Femur (tissue), 1 donor: ENCODE measurements at places on chromosomes 13 and 19.
A peak's percentile ranks its signal among the peaks of the same experiment; 100 is the strongest.

GRCh38 chr13:27006519-27007161, 165.0 kb downstream of the USP12 start:
- DNase-seq: peak; percentile 39

DNA sequence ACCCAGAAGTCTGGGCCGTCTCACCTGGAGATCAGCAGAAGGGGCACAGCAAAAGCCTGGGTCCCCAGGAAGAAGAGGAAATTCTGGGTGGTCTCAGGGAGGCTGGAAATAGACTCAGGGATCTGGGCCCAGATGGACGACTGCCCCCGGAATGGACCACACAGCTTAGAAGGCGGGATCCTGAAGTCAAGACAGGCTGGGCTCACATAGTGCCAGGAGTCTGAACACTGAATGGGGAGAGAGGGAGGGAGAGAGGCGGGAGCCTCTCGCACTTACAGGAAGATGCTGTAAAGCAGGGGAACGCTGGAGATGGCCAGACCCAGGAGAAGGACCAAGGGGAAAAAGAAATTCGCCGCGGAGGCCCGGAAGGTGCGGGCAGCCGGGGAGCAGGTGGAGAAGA, 1.3 kb upstream of the LENG1 start:
- no peak for DNase-seq

DNA sequence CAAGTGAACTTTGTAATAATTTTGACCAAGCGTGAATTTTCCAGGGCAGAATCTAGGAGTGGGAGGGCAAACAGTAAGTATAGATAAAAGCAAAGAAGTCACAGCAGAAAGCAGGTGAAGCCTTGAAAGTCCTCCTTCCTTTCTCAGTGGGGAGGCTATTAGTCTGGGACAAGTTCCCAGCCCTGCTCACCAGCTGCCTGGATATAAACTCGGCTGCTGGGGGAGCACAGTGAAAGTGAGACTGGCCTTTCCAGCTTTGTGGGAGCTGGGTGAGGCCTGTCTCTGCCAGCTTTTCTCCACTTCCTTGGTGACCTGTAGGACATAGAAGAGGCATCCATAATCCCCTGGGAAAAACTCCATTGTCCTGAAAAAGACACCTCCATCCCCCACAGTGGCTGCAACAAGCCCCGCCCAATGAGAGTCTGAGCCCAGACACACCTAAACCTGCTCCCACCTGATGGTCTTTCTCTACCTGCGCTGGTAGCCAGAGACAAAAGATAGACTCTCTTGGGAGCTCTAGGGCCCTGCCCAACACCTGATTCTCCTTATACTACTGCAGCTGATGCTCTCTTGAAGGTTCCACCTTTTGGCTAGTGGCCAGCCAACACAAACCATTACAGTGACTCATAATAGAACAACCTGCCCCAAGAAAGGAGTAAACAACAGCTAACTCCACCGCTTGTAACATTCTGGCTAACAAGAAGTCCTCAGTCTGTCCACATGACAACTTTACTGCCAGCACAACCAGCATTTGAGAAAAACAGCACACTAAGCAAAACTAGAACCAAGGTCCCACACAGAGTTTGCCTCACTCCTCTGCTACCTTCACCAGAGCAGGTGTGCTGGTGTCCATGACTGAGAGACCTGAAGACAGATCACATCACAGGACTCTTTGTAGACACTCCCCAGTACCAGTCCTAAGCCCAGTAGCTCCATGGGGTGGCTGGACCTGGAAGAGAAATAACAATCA, 252.2 kb upstream of the SLITRK6 start:
- DNase-seq: no peak

GRCh38 chr13:33401238-33401637, 115.7 kb upstream of the STARD13 start:
- DNase-seq: peak; percentile 30

DNA sequence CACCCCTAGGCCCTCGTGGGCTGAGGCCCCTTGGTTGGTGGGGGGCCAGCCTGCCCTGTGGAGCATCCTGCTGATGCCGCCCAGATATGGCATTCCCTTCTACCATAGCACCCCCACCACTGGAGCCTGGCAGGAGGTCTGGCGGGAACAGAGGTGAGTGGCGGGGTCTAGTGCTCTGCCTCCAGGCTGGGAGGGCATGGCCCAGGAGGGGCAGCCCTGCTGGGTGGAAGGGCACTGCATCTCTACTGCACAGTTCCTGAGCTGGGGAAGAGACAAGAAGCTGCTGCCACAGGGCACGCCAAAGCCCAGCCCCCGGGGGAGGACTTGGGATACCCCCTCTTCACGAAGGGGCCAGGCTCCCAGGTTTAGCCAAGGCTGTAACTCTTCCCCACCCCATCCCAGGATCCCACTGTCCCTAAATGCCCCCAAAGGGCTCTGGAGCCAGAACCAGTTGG, 2.4 kb upstream of the KMT2B start:
- no peak for DNase-seq

DNA sequence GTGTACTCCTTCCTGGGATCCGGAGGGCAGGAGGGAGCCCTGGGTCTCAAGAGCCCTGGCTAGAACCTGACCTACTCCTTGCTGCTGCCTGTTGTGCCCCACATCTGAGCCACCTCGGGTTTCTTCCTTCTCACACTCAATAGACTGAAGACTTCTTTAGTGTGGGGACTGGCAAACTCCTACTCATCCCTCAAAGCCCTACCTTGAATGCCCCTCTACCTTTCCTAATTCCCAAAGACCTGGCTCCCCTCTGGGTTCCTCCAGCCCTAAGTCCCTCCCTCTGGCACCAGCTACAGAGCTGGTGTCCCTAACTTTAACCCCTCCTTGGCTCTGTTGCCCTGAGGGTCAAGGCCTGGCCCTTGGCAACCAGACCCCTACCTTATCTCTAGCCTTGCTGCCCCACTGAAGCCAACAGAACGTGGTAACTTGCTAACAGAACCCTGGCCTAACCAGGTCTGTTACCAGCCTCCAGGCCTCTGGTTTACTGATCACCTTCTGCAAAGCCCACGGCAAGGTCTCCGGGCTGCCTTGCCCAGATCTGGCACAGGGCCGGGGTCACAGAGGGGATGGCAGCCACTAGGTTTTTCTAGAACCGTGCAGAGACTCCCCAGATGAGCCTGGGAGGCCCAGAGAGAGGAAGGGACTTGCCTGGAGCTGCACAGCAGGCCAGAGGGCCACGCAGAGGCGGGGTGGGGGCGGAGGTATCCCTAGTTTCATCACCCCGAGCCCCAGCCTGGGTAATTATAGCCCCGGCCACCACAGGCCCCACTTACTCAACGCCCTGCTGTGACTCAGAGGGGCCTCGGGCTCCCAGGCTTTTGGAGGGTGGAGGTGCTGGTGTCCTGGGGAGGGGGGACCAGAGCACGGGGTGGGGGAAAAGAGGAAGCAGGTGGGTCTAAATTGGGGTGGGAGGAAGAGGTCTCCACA, 15.3 kb downstream of the ZBTB7A start:
- peak; percentile 31 for DNase-seq

- DNase-seq: no peak
Observed at GRCh38 chr13:55159765-55160164, 1981.0 kb upstream of the PRR20A start.

DNA sequence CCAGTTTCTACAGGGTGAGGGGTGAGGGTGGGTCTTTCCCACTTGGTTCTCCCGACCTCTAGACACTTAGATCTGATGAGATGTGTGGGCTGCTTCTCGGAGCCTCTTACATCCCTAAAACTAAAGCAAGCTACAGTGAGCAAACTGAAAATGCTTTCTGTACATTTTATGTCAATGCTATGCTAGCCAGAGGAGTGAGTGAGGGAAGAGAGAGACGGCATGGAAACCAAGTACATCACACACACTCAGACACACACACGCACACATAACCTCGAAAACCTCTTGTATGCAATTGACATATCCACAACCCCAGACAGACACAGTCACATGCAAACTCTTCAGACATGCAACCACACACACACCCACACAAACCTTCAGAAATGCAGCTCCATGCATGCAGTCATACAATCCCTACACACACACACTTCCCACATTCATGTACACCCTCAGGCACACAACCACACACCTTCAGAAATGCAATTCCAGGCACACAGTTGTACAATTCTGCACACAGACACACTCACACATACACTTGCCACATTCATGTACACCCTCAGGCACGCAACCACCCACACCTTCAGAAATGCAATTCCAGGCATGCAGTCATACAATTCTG, 1.4 kb downstream of the SLC1A6 start:
- no peak for DNase-seq

- DNase-seq: no peak
Observed at GRCh38 chr13:91764527-91764926, 366.1 kb downstream of the GPC5 start.

GRCh38 chr13:46602531-46602930, 49.6 kb downstream of the LRCH1 start:
- DNase-seq: no peak

GRCh38 chr13:51178456-51179074, 43.6 kb upstream of the FAM124A start:
- DNase-seq: no peak

DNA sequence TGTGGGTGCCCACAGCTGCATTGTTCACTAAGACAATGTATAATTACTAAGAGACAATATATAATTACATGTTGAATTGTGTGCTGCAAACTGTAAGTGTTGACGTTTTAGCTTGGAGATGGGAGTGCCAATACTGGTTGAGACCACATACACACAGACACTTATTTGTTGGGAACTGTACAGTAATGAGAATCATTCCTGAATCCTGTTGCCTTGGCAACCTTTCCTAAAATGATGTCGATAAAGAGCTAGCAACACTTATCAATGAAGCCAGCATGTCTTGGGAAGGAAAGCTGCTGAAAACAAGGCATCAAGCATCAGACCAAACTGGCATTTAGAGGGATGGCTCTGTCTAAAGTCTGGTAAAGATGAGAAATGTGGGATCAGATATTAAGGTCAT, 51.3 kb downstream of the PCDH8 start:
- DNase-seq: no peak

DNA sequence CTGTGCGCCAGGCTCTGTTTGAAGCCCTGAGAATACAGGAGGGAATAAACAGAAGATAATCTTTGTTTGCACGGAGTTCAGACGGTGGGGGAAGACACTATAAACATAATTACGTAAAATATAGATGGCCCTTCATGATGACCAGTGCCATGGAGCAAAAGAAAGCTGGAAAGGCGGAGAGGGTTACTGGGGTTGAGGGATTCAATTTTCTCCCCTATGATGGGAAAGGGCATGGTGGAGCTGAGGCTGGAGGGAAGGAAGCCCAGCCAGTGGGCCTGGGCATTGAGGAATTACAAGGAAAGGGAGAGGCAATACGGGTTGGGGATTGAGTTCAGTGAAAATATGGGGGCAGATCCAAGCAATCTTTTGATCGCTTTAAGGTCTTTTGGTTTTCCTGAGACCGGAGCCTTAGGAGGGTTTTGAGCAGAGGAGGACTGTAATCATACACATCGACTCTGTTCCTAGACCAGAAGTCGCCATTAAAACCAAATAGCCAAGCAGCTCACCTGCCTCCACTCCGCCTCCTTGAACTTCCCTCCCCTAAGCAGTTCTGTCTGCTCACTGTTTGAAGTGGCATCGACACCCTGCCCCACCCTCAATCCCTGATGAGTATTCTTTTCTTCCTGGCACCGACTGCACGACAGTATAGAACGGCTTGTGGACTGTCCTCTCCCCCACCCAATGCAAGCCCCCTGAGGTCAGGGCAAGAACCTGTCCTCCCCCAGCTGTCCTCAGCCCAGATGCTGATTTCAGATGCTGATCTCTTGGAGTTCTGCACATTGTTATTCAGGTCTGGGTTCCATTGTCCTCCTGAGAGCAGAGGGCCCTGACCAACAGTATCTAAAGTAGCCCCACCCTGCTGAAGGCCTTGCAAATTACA, 813 bp upstream of the ZNF296 start:
- no peak for DNase-seq

DNA sequence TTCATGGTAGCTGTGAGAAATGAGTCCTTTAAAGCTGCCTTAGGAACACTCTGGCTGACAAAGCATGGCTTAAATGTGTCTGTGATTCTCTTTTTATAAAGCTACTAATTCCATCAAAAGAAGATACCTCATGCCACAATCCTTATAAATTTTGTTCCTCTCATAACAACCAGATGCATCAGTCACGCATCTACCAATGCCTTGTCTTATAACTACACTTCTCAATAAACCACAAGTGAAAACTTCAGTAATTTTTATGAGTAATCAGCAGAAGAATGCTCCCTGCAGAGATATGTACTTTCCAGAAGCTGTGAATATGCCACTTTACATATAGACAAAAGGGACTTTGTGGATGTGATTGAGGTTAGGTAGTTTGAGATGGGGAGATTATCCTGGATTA, 147.8 kb downstream of the SUCLA2 start:
- no peak for DNase-seq

DNA sequence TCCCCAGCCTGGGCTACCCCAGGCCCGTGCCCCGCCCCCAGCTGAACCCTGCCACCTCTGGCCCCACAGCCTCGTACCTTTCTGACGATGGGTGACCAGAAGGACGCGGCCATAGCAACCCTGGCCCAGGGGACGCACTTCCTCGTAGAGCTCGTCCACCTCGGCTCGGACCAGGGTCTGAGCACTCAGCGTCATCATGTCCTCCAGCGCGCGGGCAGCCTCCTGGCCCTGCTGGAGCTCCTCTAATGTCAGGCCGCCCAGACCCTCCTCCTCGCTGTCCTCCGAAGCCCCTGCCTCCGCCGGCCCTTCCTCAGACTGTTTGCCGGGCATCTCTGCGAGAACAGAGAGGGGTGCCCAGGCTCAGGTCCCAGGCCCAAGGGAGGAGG, 975 bp downstream of the SBK2 start:
- peak; percentile 11 for DNase-seq

DNA sequence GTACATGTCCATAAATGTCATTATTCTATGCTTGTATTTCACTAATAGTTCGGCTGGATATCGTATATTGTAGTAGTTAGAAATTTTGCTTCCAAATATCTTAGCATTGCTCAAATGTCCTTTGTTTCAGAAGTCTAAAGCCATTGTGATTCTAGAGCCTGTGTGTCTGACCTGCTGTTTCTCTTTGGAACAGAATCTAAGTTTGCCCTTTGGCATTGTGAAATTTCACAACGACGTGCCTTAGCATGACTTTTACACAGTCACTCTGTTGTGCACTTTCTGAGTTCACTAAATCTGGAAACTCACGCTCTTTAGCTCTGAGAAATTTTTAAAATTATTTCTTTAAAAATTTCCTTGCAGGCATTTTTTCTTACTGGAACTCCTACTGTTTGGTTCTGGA, 152.2 kb downstream of the TBC1D4 start:
- no peak for DNase-seq

- no peak for DNase-seq
Observed at GRCh38 chr13:23509781-23510543, 60.2 kb upstream of the TNFRSF19 start.

DNA sequence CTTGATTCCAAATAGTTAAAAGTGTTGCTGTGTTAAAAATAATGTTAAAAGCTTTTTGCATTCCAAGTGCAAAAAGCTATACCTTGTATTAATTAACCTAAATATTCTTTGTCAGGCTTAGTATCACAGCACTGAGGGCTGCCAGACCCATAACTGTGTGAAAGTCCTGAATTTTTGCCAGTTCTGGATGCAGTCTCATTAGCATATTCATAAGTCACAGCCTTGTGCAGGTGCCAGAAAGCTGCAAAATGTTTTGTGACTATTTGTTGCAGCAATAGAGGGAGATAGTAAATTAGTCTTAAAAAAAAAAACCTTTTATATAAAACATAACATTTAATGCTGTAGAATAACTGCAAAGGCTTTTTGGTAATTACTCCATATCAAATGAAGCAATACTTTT, 56.6 kb downstream of the SLITRK1 start:
- no peak for DNase-seq

GRCh38 chr19:57900311-57900710, 11.5 kb upstream of the ZNF814 start:
- no peak for DNase-seq
